Renal cortical epithelial cell (primary cell): ENCODE measurements at places on chromosomes 5 and 9.

DNA sequence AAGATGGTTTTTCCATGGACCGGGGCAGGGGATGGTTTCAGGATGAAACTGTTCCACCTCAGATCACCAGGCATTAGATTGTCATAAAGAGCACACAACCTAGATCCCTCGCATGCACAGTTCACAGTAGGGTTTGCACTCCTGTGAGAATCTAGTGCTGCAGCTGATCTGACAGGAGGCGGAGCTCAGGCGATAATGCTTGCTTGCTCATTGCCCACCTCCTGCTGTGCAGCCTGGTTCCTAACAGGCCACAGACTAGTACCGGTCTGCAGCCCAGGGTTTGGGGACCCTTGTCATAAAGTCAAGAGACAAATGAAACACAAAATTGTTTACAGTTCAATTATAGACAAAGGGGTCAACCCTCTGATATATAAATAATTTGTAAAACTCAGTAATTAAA, 101.7 kb downstream of the RANBP17 start:
- DNase-seq, result no peak

DNA sequence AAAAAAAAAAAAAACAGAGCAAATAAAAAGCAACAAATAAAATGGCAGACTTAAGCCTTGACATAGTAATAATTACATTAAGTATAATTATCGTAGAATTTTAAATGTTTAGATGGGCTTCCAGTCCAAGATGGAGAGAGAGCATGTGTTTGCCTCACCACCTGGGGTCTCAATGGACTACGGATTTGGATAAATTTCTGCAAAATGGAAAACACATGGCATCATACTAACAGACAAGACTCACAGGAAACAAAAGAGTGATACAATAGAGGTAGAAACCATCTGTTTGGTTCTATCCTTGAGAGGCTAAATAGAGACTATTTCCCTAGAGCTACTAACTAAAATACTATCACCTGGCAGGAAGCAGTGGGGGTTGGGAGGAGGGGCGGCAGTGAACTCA, 144.3 kb downstream of the MUSK start:
- no peak for DNase-seq

DNA sequence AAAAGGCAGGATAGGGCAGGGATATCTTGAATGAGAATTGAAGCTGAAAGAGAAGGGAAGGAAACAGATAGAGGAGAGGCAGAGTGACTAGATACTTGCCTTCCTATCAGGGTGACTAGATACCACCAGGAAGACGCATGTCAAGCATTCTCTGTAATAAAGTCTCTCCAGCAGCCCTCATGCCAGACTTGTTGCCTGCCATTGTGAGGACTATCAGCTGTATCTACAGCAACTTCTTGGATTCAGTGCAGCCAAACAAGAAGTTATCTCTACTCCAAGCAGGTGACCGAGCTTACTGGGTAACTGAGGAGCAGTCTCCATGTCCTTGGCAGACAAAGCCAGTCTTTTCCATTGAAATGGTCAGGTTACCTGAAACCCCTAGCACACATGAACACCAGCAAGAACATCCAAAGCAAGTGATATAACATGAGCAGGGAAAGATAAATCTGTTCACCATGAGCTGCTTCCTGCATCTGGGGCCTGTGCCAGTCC, 9.3 kb downstream of the SH3RF2 start:
- no peak for DNase-seq

- DNase-seq, result no peak
Measured at GRCh38 chr9:75039009-75039408, 10.9 kb upstream of the CARNMT1 start.

DNA sequence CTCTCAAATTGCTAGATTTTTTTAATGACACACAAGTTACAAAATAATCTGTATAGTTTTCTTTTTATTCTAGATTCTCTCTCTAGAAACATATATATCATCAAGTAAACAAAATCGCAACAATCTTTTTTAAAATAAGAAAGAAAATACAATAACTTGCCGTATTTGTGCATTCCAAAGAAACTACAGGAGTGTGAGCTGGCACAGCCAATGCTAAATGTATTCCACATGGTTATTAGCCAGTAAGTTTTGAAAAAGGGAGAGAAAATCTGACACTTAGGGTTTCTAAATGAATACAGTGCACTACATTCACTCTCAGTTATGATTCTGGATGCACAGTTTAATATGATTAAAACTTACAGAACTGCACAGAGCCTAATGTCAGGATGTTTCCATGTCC, 117.9 kb downstream of the BNC2 start:
- DNase-seq, result no peak
